ENCODE measurements at places on chromosomes 3 and 15. TPM values are rescaled to one million over a fixed set of nuclear protein-coding genes. Genes with fewer than 3 reads are reported as not detected.

Gene GRIP2
- total RNA-seq = not detected

Gene GOLGA8K
- total RNA-seq = not detected

Gene ACVR2B
- total RNA-seq = 18.7 TPM

Gene TMEM62
- total RNA-seq = 22.3 TPM

Gene DPH3
- total RNA-seq = 29.6 TPM

Gene TRIM42
- total RNA-seq = not detected

Gene SNX33
- total RNA-seq = 25.7 TPM

Gene RASL12
- total RNA-seq = 0.92 TPM

Gene SMAD6
- 9.0 TPM for total RNA-seq

Gene TIMP4
- 1.1 TPM for total RNA-seq

Gene SLC28A1
- total RNA-seq = 0.17 TPM

Gene TNIK
- 6.6 TPM for total RNA-seq

Gene SLC6A20
- total RNA-seq = 1.4 TPM

Gene GPR160
- total RNA-seq = 13.2 TPM

Gene TASOR
- 34.0 TPM for total RNA-seq

Gene PFN2
- 97.1 TPM for total RNA-seq

Gene WDR49
- not detected for total RNA-seq

Gene RMDN3
- 26.5 TPM for total RNA-seq

Gene SKIL
- total RNA-seq = 117 TPM

Gene OR4M2
- total RNA-seq = not detected

Gene SELENOS
- 109 TPM for total RNA-seq

Gene TLR9
- total RNA-seq = not detected

Gene GOLGA8M
- total RNA-seq = not detected

Gene LRRC3B
- not detected for total RNA-seq

Gene TM4SF18
- not detected for total RNA-seq

Gene PLSCR5
- not detected for total RNA-seq

Gene SAMMSON
- total RNA-seq = not detected

Gene ALDH1L1
- 1.0 TPM for total RNA-seq

Gene TMEM40
- total RNA-seq = 7.9 TPM

Gene SNTN
- not detected for total RNA-seq

Gene SLC22A13
- 0.34 TPM for total RNA-seq

Gene TMC3
- total RNA-seq = not detected

Gene UCN2
- total RNA-seq = 39.1 TPM

Gene FAM227B
- total RNA-seq = 5.8 TPM
